ENCODE measurements at places on chromosomes 11 and 22.

GRCh38 chr22:34609646-34610045, 456.3 kb upstream of the ISX start:
- no peak for DNase-seq

GRCh38 chr11:69818231-69818602, 999 bp downstream of the FGF3 start:
- DNase-seq = no peak

DNA sequence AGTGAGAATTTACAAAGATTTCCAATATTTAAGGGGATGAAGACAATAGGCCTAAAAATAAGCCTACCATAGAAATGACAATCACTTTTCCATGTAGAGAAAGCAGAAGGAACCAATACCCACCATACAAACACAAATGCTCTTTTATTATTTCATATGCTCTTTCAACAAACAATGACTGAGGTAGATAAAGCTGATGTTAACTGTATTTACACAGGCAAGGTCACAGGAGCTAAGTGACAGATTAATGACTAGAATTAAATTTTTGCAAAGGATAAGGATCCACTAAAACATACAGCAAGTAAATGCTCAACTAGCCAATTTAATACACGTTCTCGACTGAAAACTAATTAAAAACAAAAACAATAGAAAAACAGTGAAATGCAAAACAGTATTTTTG, 34.2 kb downstream of the PICALM start:
- DNase-seq = no peak

DNA sequence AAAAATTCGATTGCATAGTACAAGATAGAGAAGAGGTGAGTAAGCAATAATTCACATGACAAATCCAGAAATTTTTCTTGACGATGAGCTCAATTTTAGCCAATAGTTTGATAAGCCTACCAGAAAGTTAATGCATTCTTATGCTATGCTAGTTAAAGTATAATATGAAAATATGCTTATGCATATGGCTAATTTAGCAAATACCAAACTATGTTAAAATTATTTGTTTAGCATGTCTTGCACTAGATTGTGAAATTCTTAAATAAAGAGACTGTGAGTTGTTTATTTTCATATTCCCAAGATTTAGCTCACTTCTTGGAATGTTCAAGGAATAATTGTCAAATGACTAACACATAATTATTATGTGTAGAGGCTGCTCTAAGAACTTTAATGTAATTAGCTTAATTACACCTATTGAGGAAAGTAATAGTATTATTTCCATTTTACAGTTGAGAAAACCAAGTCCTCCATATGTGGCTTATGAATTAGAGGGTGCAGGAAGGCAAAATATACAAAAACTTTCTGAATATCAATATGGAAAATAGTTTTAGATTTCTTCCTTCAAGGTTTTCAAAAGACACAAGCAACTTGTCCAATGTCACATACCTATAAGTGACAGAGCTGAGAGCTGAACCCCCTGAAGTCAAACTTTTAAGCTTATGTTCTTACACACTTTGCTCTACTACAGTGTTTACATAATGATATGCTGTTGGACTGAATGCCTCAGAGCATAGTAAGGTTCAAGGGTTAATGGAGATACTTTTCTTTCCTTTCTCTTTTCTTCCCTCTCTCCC, 45.9 kb upstream of the ARHGAP20 start:
- no peak for DNase-seq

- no peak for DNase-seq
These were observed 183.5 kb downstream of the KIRREL3 start for GRCh38 chr11:126817096-126817495.

GRCh38 chr11:64745189-64745520, 1.2 kb upstream of the RASGRP2 start:
- peak; percentile 73 for DNase-seq

GRCh38 chr22:36470994-36471331, 10.5 kb downstream of the TXN2 start:
- DNase-seq = no peak

GRCh38 chr11:105104292-105104691, 35.3 kb downstream of the CARD18 start:
- DNase-seq = no peak

DNA sequence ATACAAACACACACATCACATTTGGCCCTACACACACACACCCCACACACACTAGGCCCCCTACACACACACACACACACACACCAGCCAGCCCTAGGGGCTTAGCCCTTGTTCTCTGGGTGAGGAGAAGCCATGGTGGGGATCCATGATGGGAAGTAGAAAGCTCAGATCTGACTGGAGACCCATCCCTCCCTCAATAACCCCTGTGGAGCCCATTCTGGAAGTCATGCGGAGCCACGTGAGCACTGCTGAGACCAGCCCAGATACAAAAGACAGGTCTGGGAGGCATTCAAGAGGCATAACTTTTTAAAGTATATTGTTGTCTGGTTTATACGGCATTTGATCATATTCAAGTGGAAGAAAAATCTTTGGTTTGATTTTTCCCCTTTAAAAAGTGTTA, 448.5 kb downstream of the SOX6 start:
- DNase-seq = no peak

GRCh38 chr11:126791446-126791845, 209.1 kb downstream of the KIRREL3 start:
- DNase-seq = no peak

All from activated CD4-positive, alpha-beta T cell treated with anti-CD3 and anti-CD28 coated beads for 36 hours (primary cell).